GM23338 (cell line): ENCODE measurements at places on chromosomes 4 and X. TPM values are rescaled to one million over a fixed set of nuclear protein-coding genes. Genes with fewer than 3 reads are reported as not detected.

The GPR34 gene
- not detected in 2 replicates for total RNA-seq

The VCX3A gene
- total RNA-seq = not detected in 2 replicates

The DRD5 gene
- 0.24 and 0.43 TPM in 2 replicates for total RNA-seq

The PRRG1 gene
- total RNA-seq = 7.0 and 10.8 TPM in 2 replicates

The BRS3 gene
- not detected in 2 replicates for total RNA-seq

The CFAP299 gene
- not detected in 2 replicates for total RNA-seq

The BMX gene
- total RNA-seq = not detected in 2 replicates

DNA sequence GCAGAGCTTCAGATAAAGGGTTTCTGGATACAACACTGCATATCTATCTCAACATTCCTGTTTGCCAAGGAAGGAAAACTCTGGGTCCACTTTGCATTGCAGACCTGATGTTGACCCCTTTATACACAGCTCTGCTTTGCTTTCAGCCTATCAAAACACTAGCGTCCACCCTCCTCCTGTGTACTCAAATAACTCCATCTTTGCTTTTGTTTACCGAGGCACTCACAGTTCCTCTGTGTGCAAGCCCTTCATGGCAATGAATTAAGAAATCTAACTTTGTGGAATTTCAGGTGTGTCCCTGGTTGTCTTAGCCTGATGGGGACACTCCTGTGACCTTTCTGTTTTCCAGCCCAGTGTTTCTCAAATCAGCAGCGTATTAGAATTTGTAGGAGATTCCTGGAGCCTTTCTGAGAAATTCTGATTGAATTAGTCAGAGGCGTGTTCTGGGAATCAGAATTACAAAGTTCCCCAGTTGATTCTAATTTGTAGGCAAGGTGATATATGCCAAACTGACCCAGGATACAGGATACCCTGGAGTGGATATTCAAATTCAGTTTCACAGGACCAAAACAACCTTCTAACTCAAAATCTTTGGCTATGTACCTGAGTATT lies 68.6 kb downstream of the DTHD1 start:
- no peak overlapping the region for H3K4me3 ChIP-seq
- no peaks in the 10 kb centered on the region for H3K27me3 ChIP-seq
- H3K36me3 ChIP-seq = no peaks in the 10 kb centered on the region
- DNase-seq = no peak
- H3K27ac ChIP-seq = no peak overlapping the region

DNA sequence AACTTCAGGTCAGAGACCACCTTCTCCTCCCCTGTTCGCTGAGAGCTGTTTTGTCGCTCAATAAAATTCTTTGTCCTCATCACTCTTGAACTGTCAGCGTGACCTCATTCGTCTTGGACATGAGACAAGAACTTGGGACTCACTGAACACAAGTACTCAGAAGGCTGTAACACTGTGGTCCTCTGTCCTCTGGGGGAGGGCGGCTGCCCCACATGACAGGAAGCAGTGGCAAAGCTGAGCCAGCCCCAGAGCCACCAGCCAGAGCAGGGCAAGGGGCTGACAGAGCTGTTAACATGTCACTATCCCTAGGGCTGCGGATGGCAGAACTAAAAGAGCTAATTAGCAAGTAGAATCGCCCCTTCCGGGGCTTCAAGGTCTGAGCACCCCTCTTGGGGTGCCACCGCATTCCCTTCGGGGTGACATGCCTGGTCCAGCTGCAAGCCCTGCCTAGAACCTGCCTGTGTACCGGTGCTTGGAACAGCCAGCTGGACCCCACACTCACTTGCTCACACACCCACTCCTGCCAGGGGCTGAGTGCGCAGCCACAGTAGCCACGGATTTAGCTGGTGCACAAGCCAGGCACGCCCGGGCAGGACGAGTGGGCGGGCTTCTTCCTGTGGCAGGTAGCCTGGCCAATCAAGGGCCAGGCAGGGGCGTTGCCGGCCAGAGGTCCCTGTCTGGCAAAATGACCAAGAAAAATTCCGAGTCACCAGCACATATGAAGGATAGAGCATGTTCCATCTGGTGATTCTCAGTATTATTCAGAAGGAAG lies 648.6 kb upstream of the AGA start:
- no peak for DNase-seq
- no peaks in the 10 kb centered on the region; the same call in 1 of the 2 replicates for H3K4me1 ChIP-seq
- no peak overlapping the region for H3K27ac ChIP-seq

GRCh38 chr4:10750714-10751113 lies 66.1 kb upstream of the CLNK start:
- no peak overlapping the region for H3K4me3 ChIP-seq
- no peak for DNase-seq
- no peaks in the 10 kb centered on the region for H3K27me3 ChIP-seq
- no peak overlapping the region for H3K27ac ChIP-seq
- no peaks in the 10 kb centered on the region for H3K36me3 ChIP-seq

GRCh38 chr4:181502611-181503010 lies 740.6 kb upstream of the TENM3 start:
- no peak overlapping the region for H3K27ac ChIP-seq
- H3K36me3 ChIP-seq = no peaks in the 10 kb centered on the region
- no peak for DNase-seq
- no peaks in the 10 kb centered on the region for H3K27me3 ChIP-seq

DNA sequence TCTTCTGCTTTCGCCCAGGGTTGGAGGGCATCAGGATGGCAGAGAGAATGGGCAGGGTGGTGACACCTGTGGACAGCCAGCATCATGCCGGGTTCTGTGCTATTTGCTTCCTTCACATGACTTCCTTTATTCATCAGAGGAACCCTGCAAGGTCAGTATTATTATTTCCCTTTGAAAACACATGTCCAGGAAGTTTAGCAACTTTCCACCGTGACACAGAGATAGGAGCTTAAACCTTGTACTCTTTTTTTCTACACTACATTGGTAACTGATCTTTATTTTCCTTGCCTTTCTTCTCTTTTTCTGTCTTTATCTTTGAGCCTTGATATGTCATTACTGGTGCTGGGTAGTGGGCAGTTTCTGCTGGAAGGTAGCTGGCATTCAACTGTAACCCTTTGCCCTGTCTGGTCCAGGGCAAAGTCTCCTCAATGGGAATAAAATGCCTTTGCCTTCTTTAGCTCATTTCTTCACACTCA lies 5.0 kb upstream of the MGST2 start:
- no peaks in the 10 kb centered on the region for H3K36me3 ChIP-seq
- peaks cover 12% of the 10 kb centered on the region; the same call in 1 of the 2 replicates for H3K4me1 ChIP-seq
- H3K4me3 ChIP-seq = no peak overlapping the region

- no peaks in the 10 kb centered on the region for H3K4me1 ChIP-seq
- no peak overlapping the region for H3K27ac ChIP-seq
- no peak overlapping the region for H3K4me3 ChIP-seq
- H3K36me3 ChIP-seq = no peaks in the 10 kb centered on the region
Observed at GRCh38 chrX:14506866-14507265, 22.5 kb upstream of the GLRA2 start.

DNA sequence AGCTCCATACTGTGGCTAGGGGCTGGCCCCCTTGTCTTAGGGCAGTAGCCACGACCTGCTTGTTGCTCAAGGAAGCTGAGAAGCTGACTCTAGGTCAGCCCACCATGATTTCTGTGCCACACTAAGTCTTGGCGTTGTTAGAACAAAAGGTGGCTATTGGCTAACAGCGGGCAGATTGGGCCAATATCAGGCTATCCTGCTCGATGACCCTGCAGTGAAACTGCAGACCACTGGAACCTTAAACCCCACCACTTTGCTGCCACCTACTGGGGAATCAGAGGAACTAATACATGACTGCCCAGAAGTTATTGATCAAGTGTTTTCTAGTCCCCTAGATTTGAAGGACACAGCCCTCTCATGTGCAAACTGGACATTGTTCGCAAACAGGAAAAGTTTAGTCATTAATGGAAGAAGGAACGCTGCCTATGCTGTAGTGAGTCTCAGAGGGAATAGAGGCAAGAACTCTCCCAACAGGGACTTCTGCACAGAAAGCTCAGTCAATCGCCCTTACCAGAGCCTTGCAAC lies 17.0 kb upstream of the PAPSS1 start:
- peaks cover 8% of the 10 kb centered on the region; the same call in 1 of the 2 replicates for H3K27me3 ChIP-seq
- peaks cover 17% of the 10 kb centered on the region for H3K4me1 ChIP-seq
- no peak overlapping the region for H3K27ac ChIP-seq

DNA sequence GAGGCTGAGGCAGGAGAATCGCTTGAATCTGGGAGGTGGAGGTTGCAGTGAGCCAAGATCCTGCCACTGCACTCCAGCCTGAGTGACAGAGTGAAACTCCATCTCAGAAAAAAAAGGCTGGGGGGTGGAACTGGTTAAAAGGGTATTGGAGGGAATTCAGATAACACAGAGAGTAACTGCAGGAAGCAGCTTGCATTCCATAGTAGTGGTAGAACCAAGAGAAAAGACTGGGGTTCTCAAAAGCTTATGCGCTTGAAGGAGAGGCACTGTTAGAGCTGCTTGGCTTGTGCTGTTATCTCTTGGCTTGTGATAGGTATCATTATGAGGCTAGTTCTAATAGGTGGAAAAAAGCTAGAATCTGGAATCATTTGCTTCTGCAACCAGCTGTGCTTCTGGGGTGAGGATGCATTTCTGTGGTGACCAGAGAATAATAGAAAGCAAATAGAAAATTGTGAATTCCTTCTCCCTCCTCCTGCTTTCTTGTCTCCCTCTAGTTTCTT lies 91.2 kb upstream of the ELOVL6 start:
- H3K4me3 ChIP-seq = no peak overlapping the region
- no peaks in the 10 kb centered on the region for H3K27me3 ChIP-seq
- DNase-seq = peak; percentile 27
- no peaks in the 10 kb centered on the region for H3K36me3 ChIP-seq
- peaks cover 4% of the 10 kb centered on the region; the same call in 1 of the 2 replicates for H3K4me1 ChIP-seq

- H3K27me3 ChIP-seq = no peaks in the 10 kb centered on the region
- DNase-seq = peak; percentile 15
- H3K4me3 ChIP-seq = no peak overlapping the region
- no peaks in the 10 kb centered on the region; the same call in 1 of the 2 replicates for H3K4me1 ChIP-seq
Observed at GRCh38 chr4:164997324-164997723, 19.9 kb upstream of the TRIM61 start.

GRCh38 chr4:22668301-22668700 lies 24.4 kb upstream of the GBA3 start:
- no peak overlapping the region for H3K4me3 ChIP-seq
- H3K4me1 ChIP-seq = no peaks in the 10 kb centered on the region
- H3K27me3 ChIP-seq = no peaks in the 10 kb centered on the region

GRCh38 chr4:177250056-177250696 lies 59.5 kb upstream of the NEIL3 start:
- no peaks in the 10 kb centered on the region for H3K36me3 ChIP-seq
- no peaks in the 10 kb centered on the region for H3K27me3 ChIP-seq
- H3K4me1 ChIP-seq = peaks cover under 1% of the 10 kb centered on the region; the same call in 1 of the 2 replicates
- no peak overlapping the region for H3K27ac ChIP-seq

DNA sequence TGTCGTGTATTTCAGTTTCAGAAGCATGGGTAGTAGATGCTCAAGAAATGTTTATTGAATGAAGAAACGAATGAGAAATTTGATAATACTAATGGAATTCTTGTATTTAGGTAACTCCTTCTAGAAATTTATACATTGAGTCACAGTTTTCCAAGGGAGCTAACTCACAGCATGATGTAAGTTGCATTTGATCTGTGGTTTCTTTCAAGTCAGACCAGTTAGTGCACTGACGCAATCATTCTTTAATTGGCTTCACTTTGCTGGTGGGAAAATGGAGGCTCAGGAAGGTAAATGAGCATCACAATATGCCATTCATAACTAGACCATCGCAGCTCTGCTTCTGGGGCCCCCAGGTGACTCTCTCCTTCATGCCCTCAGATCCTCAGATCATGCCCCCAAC lies 17.3 kb upstream of the CWH43 start:
- no peaks in the 10 kb centered on the region for H3K27me3 ChIP-seq
- no peaks in the 10 kb centered on the region for H3K4me1 ChIP-seq
- H3K4me3 ChIP-seq = no peak overlapping the region
- DNase-seq = no peak
- no peak overlapping the region for H3K27ac ChIP-seq

- DNase-seq = no peak
- H3K4me3 ChIP-seq = no peak overlapping the region
- H3K36me3 ChIP-seq = no peaks in the 10 kb centered on the region
Observed at GRCh38 chr4:47213971-47214370, 182.6 kb downstream of the GABRB1 start.

- peaks cover 28% of the 10 kb centered on the region for H3K4me1 ChIP-seq
- no peak overlapping the region for H3K4me3 ChIP-seq
Observed at GRCh38 chr4:244471-244870, 60.8 kb downstream of the ZNF732 start.

GRCh38 chrX:30533266-30533665 lies 44.3 kb downstream of the TASL start:
- no peak for DNase-seq
- no peaks in the 10 kb centered on the region for H3K4me1 ChIP-seq
- no peak overlapping the region for H3K4me3 ChIP-seq
- H3K27me3 ChIP-seq = no peaks in the 10 kb centered on the region
- no peaks in the 10 kb centered on the region for H3K36me3 ChIP-seq

- DNase-seq = no peak
- no peaks in the 10 kb centered on the region for H3K27me3 ChIP-seq
- H3K27ac ChIP-seq = no peak overlapping the region
- H3K36me3 ChIP-seq = no peaks in the 10 kb centered on the region
- no peaks in the 10 kb centered on the region for H3K4me1 ChIP-seq
Observed at GRCh38 chr4:2292646-2293108, 30.8 kb upstream of the MXD4 start.

- no peak for DNase-seq
- no peaks in the 10 kb centered on the region for H3K4me1 ChIP-seq
- H3K36me3 ChIP-seq = no peaks in the 10 kb centered on the region
- H3K4me3 ChIP-seq = no peak overlapping the region
- no peaks in the 10 kb centered on the region for H3K27me3 ChIP-seq
Observed at GRCh38 chrX:42490111-42490510, 287.9 kb downstream of the PPP1R2C start.

DNA sequence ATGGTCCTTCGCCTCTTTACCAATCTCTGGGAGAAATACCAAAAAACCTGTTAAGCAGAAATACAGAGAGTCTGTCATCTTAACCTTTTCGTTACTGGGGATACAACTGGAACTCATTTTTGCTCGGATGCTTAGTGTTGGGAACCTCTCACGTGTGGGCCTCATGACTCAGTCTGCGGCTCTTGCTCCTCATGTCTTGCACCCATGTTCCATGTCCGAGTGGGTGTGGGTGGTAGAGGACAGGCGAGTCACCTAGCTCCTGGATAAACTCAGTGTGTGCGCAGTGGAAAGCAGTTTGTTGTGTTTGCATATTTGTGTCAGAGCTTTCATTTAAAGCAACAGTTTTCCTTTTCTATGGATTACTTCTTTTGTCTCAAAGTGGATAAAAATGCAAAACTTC lies 70.6 kb downstream of the TNIP2 start:
- H3K4me3 ChIP-seq = no peak overlapping the region
- H3K36me3 ChIP-seq = peaks cover 11% of the 10 kb centered on the region
- H3K4me1 ChIP-seq = no peaks in the 10 kb centered on the region
- H3K27me3 ChIP-seq = no peaks in the 10 kb centered on the region
- H3K27ac ChIP-seq = no peak overlapping the region
